ELR (cell line): ENCODE measurements at places on chromosomes 3 and 15.

DNA sequence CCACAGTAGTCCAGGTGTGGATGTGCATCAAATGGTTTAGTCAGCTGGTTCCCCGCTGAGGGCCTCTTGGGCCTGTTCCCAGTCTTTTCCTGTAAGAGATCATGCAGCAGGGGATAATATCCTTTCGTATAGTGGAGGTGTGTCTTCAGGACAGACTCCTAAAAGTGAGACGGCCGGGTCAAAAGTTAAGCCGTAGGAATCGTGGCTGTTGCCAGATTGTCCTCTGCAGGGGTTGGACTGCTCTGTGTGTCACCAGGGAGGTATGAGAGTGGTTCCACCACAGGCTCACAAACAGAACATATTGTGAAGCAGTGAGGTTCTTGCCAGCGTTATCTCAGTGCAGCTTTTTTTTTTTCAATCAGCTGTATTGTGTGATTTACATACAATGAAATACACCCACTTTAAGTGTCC, 95.0 kb downstream of the VGLL4 start:
- DNase-seq = peak; percentile 75

DNA sequence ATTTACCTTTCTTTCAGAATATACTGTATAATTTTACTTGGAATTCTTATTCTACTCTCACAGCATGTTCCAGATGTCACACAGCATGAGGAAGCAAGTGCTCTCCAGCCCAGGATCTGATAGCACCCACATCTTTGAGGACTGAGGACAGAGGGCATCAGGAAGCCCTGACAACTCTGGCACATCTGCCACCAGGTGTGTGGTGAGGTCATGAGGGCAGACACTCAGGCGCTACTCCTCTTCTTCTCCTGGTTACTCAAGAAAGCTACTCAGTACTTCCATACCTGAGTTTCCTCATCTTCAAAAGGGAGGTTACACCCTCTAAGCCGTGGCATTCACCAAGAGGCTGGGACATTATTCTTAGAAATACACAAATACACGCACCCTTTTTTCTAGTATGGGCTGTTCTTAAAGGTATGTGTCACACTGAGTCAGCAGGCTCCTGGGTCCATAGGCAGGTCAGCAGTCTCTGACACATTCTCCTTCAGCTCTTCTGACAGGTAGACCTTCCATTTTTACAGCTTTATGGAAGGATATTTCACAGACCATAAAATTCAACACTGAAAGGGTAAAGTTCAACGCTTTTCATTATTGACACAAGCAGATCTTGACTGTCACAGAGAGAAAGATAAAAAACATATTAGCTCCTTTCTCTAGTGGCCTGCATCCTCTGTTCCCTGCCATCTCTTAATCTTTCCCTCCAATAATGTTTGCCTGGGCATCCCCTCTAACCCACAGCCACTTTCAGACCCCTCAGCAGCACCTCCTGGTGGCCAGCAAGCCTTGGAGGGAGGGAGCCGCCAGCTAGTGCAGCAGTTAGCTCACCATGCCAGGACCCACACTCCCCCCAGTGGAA, 103.2 kb upstream of the TJP1 start:
- peak; percentile 89 for DNase-seq

DNA sequence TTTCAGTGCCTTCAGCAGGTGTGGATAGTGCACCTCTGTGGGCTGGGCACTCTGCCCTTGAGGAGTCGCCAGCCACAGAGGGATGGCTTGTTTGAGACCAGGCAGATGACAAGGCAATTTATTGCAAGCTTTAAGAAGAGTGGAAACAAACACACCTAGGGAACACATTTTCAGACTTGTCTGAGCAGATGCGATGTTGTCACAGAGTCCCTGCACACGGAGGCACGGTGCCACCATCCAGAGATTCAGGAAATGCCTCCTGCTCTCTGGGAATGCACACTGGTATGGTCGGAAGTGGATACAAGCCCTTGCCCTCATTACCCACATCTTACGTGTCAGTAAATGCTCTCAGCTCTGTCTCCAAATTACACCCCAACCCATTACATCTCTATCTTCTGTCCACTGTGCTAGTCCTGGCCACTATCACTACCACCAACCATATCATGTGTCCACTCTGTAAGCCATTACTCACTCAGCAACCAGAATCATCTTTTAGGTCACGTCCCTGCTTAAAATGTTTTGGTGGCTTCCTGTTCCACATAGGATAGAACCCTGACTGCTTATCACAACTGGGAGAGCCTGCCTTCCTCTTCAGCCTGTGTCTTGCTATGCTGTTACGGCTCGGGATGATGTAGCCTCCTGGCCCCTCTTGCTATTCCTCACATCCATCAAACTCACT, 196.9 kb downstream of the SLCO3A1 start:
- no peak for DNase-seq

- DNase-seq = no peak
These were observed 73.2 kb upstream of the ARL6 start for GRCh38 chr3:97691354-97691753.

GRCh38 chr15:91855684-91856489, 2.4 kb downstream of the SLCO3A1 start:
- DNase-seq = no peak

DNA sequence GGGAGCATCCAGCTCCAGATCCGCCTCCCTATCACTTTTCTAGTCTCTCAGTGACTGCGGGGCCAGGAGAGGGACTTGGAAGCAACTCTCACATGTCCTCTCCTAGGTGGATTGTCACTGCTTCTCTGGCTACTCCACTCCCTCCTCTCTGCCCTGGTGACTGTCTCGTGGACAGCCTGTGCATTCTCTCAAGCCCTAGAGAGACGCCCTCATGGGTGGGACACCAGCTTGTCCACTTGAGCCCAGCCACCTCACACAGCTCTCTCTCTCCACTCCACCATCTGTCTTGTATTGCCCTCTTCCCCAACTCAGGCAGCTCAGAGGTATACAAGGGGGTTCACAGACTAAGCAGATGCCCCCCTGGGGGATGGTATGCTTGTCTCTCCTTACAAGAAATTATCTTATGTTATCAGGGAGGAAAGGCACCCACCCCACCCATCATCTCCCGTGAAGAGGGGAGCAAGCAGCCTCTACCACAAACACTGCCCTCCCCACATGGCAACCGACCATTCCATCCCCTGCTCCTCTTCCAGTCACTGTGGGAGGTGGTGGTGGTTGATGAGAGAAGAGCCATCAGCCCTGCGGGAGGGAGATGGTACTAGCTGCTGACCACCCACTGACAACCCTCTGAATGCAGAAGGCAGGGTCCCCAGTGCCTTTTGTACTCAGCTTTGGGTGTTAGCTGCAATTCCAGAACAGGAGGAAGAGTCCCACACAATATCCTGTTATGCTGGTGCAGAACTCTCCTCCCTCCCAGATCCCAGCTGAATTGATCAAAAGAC, 15.5 kb upstream of the LOXL1 start:
- no peak for DNase-seq

DNA sequence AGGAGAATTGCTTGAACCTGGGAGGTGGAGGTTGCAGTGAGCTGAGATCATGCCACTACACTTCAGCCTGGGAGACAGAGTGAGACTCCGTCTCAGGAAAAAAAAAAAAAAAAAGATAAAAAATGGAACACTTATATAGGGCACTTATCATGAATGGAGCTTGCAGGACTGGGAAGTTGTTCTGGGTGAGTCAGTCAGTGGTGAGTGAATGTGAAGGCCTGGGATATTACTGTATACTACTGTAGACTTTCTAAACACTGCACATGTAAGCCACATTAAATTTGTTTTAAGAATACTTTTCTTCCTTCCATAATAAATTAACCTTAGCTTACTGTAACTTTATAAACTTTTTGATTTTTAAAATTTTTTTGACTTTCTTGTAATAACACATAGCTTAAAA, 59.8 kb downstream of the SFMBT1 start:
- DNase-seq = peak; percentile 55

GRCh38 chr3:148493631-148494030, 204.1 kb upstream of the AGTR1 start:
- no peak for DNase-seq

GRCh38 chr3:126526668-126527005, 2.7 kb downstream of the CHST13 start:
- DNase-seq = no peak

DNA sequence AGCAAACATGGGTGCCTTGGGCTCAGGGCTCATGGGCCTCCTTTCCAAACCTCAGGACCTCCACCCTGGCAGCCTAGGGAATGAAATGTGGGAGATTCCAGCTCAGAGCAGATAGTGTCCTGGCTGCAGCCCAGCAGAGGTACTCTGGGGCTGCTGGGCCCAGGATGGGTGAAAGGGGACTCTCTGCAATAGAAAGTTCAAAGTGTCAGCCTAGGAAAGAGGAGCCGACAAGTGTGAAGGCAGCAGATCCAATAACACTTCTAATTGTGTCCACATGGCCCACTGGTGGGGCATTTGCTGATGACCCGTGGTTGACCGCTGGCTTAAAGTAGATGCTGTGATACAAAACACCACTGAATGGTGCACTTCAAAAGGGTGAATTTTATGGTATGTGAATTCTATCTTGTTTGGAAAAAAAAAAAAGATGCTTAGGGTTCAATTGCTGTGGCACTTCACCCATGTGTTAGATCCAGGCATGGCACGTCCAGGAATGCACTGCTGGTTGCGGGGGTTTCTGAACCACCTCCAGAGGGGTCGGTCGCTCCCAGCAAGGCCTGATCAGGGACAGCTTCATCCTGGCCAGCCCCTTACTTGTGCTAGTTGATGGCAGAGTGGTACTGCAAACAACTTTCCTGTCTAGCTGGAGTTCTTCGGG, 20.9 kb downstream of the AMOTL2 start:
- DNase-seq = no peak

DNA sequence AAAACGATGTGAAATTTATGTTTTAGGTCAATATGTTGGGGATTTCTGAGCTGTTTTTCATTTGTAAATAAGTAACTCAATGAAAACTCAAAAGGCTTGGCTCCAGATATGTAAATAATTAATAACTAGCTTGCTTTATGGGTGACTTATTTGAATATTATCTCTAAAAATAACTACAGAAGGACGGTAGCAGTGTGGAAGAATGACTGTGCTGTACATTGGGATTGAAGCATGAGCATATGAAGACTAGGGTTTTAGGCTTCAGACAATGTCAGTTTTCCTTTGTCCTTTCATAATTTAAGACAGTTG, 343.9 kb downstream of the GRM7 start:
- DNase-seq = no peak
